ENCODE measurements at places on chromosomes 7 and 10.
A peak's percentile ranks its signal among the peaks of the same experiment; 100 is the strongest.

- DNase-seq: no peak
Measured at GRCh38 chr10:132921086-132921485, 21.3 kb downstream of the CFAP46 start.

GRCh38 chr10:6528198-6528950, 51.7 kb downstream of the PRKCQ start:
- DNase-seq: no peak

- DNase-seq: no peak
Measured at GRCh38 chr7:101618207-101618839, 10.8 kb downstream of the MYL10 start.

DNA sequence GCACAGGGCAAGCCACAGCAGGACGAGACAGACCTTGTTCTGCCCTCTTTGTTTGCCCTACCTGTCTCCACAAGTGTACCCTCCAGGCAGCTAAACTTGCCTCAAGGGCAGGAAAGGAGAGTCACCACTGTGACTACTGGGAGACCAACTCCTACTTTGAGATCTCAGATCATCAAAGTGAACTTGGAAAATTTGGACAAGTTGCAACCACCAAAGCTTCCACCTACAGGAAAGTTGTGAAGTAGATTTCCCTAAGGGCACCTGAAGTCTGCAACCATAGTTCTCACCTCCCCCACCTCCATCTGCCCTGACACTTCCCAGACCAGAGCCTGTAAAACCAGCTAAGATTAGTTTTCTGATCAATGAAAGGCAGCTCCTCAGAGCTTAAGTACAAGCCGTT, 2.5 kb upstream of the WDR91 start:
- DNase-seq: no peak

GRCh38 chr7:157494506-157495176, 157.8 kb downstream of the DNAJB6 start:
- no peak for DNase-seq

DNA sequence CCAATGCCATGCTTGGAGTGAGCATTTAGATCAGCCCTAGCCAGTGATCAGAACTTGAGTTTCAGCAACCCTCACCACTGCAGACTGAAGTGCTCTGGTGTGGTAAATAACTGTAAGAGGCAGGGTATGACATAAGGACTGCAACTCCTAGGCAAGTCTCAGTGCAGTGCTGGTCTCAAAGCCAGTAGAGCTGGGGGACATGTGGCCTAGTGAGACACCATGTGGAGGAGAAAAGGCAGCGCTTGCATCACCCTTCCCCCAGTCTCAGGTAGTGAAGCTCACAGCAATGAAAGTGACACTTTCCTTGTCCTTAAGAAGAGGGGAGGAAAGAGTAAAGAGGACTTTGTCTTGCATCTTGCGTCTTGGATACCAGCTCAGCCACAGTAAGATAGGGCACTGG, 386.8 kb upstream of the POT1 start:
- no peak for DNase-seq

- DNase-seq: no peak
Measured at GRCh38 chr10:29878492-29878891, 180.9 kb downstream of the JCAD start.

GRCh38 chr7:10237306-10237705, 736.4 kb upstream of the PHF14 start:
- DNase-seq: no peak

GRCh38 chr7:105656922-105657521, 75.7 kb upstream of the EFCAB10 start:
- DNase-seq: peak; percentile 69

- no peak for DNase-seq
Measured at GRCh38 chr10:77550378-77550777, 87.2 kb downstream of the KCNMA1 start.

GRCh38 chr10:77877441-77878344, 48.9 kb downstream of the DLG5 start:
- peak; percentile 32 for DNase-seq
